Right forelimb (tissue), 1 donor: ENCODE measurements at places on chromosomes 11 and 22.

DNA sequence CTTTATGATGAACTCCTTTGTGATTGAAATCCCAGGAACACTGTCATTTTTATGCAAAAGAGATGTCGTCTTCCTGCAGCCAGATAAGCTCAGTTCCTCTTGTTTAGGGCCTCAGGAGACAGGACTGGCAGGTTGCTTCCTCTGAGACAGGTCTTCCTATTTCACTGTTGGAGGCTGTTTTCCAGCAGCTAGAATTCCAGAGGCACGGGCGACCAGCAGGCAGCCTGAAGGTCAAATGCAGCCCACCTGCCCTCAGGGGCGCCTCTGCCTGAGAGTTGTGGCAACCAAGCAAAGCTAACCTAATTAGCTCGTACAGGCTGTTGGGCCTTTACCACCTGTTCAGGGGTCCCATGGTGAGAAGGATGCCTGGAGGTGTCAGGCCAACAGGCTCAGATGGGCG lies 22.3 kb downstream of the SLC6A5 start:
- no peak for DNase-seq

- no peak for DNase-seq
Observed at GRCh38 chr11:1968454-1969002, 21.4 kb downstream of the MRPL23 start.

GRCh38 chr11:134879931-134880330 lies 467.9 kb upstream of the B3GAT1 start:
- no peak for DNase-seq

GRCh38 chr11:125902927-125903710 lies at the start of gene PUS3:
PUS3 (minus strand) TSS chr11:125903206; CDS start chr11:125896284, 6,922 bp downstream.
- peak; percentile 91 for DNase-seq

GRCh38 chr11:107719557-107720302 lies 7.9 kb upstream of the SLN start:
- no peak for DNase-seq

GRCh38 chr22:27799827-27800249 lies 1.7 kb downstream of the MN1 start:
- peak; percentile 57 for DNase-seq

- DNase-seq, result no peak
Observed at GRCh38 chr22:24697172-24697571, 77.3 kb downstream of the PIWIL3 start.

- DNase-seq, result no peak
Observed at GRCh38 chr11:19763330-19763729, 50.7 kb downstream of the NAV2 start.

GRCh38 chr11:78338138-78338537 lies 79.5 kb downstream of the GAB2 start:
- DNase-seq, result no peak

- peak; percentile 82 for DNase-seq
Observed at GRCh38 chr11:128765571-128766549, 72.0 kb downstream of the FLI1 start.

GRCh38 chr11:47171856-47172255 lies 4.8 kb downstream of the ARFGAP2 start:
- DNase-seq, result no peak

DNA sequence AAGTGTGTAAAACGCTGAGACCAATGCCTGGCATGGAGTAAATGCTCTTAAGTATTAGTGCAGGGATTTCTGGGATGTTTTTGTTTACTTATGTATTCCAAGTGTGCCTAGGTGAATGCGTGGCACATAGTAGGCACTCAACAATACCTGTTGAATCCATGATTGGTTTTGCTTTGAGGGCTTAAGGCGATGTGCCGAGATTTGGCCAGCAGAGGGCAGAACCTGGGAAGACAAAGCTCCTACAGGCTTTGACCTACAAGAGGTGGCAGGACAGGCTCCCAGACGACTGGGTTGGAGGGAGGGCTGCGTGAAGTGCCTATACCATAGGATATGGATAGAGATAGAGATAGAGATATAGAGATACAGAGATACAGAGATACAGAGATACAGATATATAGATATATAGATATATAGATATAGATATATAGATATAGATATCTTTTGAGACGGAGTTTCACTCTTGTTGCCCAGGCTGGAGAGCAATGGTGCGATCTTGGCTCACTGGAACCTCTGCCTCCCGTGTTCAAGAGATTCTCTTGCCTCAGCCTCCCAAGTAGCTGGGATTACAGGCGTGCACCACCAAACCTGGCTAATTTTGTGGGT lies 13.9 kb downstream of the KCNE3 start:
- DNase-seq, result peak; percentile 67

DNA sequence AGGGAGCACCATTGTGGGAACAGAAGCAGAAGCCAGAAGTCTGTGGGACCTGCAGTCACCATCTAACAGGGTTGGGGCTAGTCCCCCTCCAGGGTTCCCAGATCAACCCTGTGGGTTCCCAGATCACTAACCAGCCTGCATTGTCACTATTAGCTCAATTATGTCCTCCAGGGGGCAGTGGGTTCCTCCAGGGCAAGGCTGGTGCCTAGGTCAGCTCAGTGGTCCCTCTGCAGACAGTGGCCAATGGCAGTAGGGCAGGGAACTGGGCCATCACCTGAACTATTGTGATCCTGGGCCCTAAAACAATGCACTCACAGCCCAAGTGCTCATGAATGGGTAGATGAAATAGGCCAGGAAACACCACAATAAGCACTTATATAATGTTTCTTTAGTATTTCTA lies 18.8 kb upstream of the PRSS23 start:
- DNase-seq, result no peak

DNA sequence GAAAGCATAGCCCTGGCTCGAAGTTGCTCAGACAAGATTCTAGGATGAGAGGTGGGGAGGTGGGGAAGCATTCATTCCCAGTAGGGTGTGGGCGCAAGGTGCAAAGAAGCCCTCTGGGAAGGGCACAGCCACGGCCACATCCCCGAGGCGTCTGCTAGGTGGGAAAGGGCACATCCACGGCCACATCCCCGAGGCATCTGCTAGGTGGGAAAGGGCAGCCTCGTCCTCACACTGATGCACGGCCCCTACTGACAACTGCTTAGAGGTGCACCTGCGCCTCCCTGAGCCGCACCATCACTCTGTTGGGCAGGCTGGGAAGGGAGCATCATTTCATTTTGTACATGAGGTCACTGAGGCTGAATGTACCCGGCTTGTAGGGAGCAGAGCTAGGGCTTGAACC lies 94.6 kb upstream of the PITPNB start:
- no peak for DNase-seq

DNA sequence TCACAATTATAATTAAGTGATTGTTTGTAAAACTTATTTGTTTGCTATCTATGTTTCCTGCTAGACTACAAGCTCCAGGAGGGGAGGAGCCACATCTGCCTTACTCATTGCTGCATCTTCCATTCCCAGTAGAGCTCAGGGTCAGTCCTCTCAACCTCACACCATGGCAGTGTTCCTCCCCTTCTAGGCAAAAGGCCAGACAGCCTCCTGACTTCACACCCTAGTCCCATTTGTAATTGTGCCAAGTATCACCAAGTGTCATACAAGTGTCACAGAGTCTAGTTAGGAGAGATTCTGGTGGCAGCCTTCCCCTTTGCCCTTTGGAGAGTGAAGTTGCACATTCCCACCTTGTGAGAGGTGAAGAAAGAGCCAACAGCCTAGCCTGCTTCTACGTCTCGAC lies 490.4 kb downstream of the INSC start:
- no peak for DNase-seq

- DNase-seq, result no peak
Observed at GRCh38 chr22:20024650-20025397, 3.9 kb downstream of the TANGO2 start.

- DNase-seq, result no peak
Observed at GRCh38 chr11:9693801-9694553, 30.1 kb downstream of the SWAP70 start.

DNA sequence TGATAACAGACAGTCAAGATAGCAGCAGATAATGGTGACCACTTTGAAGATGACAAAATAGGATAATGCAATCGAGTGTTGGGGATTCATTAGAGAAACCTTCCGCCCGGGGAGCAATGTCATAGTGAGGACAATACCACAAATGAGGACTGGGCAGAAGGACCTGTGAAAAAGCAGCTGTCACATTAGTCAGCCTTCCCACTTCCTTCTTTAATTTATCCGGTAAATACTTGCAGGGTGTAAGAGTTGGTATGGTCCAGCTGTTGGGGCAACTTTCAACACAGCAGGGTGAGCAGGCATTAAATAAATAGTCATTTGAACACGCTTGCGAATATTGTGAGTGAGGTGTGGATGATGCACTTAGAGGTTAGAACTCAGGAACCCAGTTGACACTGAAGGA lies 132.5 kb upstream of the KIRREL3 start:
- DNase-seq, result no peak

DNA sequence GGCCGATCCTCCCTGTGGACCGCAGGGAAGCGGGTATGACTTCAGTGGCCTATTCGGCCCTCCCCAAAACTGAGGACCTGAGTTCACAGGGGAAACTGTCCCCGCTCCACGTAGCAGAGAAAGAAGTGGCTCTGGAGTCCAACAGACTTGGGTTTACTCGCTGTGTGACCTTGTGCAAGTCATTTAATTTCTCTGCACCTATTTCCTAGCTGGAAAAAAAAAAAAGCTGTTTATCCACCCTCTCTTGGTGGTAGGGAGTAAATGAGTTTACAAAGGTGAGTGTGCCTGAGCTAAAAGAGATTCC lies 2.2 kb downstream of the SPON1 start:
- no peak for DNase-seq

DNA sequence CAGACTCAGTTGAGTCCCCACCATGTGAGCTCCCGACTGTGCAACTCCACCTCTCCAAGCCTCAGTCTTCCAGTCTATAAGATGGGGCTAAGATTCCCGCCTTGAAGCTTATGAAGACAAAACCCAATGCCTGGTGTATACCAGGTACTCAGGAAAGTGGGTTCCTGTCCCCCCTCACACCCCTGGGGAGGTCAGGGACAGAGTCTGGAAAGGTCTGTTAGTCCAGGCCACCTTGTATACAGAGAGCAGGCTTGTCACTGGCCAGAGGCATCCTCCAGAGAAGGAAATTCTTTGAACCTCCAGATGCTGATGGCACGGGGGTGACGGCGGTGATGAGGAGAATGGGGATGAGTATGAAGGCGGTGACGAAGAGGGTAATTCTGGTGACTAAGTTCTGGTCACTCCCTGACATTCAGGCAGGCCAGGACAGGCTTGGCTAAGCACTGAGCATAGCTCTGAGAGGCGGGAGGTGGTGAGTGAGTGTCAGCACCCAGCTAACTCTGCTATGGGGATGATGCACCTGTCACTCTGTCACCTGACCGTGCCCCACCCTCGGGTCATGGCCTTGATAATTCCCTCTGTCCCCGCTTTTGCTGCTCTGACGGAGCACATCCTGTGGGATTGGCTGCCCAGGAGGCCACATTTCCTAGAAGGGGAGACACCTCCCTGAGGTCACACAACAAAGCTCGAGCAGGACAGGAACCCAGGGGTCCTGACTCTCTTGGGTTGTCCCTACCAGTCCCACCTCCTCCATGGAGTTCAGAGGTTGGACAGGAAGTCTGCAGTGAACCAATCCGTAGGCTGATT lies 30.9 kb upstream of the CSNK1E start:
- DNase-seq, result peak; percentile 24

GRCh38 chr22:42399315-42400271 lies 32.6 kb downstream of the NFAM1 start:
- DNase-seq, result no peak

GRCh38 chr11:62921201-62921572 lies at the start of gene CHRM1:
CHRM1 (minus strand) TSS chr11:62921363; CDS start chr11:62911100, 10,263 bp downstream.
- no peak for DNase-seq

- no peak for DNase-seq
Observed at GRCh38 chr11:128171506-128171905, 415.9 kb downstream of the ETS1 start.

- no peak for DNase-seq
Observed at GRCh38 chr22:41395531-41396240, 13.9 kb downstream of the TEF start.

- peak; percentile 79 for DNase-seq
Observed at GRCh38 chr11:69131644-69132300, 24.0 kb upstream of the SMIM38 start.

- DNase-seq, result no peak
Observed at GRCh38 chr11:28713850-28714249, 605.7 kb downstream of the METTL15 start.

- no peak for DNase-seq
Observed at GRCh38 chr11:2443406-2443805, 908 bp downstream of the TRPM5 start.

DNA sequence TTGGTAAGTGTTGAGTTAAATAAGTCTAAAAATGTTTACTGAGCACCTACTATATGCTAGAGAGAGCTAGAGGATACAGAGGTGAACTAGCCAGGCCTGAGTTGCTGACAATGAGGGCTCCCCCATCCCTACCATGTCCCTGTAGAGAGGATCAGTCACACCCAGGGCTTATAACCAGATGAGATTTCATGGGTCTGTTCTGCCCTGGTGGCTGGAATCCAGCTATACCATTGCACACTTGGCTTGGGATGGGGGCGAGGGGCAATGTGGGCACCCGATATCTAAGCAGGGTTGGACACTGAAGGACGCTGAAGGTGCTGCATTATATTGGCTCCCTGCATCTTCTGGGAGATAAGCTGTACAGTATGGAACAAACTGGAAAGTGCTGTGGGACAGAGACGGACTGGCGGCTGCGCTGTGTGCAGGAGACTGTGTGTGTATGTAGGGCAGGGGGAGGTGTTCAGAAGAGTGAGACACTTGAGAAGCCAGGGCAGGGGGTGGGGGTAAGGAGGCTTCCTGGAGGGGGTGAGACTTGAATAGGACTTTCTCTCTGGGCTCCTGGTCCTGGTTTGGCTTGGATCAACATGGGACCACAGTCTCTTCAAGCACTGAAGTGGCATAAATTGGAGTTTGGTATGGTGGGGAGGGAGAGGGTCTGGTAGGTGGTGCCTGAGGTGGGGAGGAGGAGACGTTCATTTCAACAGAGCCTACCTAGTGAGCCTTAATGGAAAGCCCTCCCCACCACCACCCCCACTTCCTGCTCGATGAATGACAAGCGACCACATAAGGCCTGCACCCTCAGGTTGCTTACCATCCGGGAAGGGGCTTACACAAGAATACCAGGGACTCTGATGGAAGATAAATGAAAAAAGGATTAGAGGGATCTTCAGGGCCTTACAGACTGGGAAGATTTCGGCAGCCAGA lies 1.8 kb downstream of the CD82 start:
- no peak for DNase-seq

DNA sequence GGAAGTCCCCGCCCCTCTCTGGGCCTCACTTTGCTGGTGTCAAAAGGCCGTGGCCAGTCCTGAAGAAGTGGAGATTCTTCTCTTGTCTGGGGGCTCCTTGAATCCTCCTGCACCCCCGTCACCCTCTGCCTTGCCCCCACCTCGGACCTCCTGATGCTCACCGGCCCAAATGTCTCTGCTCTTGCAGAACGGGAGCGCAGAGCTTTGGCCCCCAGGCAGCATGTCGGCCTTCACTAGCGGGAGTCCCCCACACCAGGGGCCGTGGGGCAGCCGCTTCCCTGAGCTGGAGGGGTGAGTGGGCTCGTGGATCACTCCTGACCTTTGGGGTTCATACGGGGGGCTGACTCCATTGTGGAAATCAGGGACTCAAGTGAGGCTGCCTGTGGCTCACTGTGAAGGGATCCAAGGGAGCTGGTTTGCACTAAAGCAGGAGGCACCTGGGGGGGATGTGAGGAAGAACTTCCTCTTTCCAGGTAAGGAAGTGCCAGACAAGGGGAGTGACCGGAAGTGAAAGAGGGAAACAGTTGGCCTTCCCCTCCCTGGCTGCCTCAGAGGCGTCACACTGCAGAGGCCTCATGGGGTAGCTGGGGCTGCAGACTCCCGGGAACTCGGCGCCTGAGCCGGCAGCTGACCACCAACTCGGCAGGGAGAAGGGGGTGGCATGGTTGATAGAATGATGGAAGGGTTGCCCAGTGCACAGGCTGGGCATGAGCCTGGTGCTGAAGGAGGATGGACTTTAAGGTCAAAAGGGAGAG lies 23.1 kb downstream of the CSF2RB start:
- no peak for DNase-seq

GRCh38 chr22:18028817-18029527 lies 4.6 kb upstream of the MICAL3 start:
- DNase-seq, result no peak
